PC-9 (cell line): ENCODE measurements at places on chromosomes 11 and 22. TPM values are rescaled to one million over a fixed set of nuclear protein-coding genes. Genes with fewer than 3 reads are reported as not detected.

Gene ARHGAP42
- 12.8 and 16.1 TPM in 2 replicates for total RNA-seq

Gene JAM3
- total RNA-seq = not detected in 2 replicates

Gene ARHGAP20
- not detected in 2 replicates for total RNA-seq

DNA sequence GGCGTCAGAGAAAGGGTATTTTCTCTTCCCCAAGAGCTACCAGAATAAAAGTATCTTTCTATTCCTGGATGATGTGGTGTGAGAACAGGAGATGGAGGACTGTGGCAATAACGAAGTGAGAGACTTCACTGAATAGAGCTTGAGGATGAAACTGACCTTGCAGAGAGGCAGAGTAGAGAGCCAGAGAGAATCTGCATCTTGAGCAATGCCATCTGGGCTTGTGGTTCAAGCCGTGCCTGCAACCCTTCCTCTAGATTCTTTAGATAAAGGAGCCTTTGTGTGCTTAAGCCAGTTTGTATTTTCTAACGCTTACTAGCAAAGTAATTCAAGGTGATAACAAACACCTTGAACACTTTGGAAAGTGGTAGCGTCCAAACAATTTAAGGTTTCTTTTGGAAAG, 2.2 kb downstream of the ME3 start:
- peak; percentile 24 for DNase-seq

DNA sequence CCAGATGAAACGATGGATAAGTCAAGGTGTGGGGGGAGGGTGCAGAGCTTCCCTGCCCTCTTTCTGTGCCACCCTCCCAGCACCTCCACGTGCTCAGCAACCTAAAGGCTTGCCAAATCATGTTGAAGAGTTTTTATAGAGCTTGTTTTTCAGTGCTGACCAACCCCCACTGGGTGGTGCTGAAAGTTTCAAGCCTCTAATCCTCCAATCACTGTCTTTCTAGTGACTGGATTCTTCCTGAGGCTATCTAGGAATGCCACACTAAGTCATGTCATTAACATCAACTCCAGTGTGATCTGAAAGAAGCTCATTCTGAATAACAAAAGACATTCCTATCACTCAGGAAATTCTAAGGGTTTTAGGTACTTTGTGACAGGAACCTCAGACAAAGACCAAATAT, 382.6 kb downstream of the DYNC2H1 start:
- DNase-seq = no peak

DNA sequence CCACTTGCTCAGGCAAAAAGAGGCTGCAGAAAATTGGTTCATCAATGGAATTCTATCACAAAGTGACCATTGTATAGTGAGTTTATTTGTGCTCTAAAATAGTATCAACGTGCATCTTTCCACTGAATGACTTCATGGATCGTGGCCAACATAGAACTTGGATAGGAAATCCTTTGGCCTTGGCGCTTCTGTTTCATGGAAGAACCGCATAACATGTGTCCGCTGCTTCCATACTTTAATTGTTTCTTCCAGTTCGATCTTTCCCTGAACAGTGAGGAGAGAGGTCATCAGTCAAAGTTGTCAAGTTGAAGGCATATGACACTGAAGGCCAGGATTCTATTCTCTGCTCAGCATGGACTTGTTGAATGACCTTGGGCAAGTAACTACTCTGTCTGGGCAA, 4.5 kb downstream of the NDUFA6 start:
- DNase-seq = no peak

DNA sequence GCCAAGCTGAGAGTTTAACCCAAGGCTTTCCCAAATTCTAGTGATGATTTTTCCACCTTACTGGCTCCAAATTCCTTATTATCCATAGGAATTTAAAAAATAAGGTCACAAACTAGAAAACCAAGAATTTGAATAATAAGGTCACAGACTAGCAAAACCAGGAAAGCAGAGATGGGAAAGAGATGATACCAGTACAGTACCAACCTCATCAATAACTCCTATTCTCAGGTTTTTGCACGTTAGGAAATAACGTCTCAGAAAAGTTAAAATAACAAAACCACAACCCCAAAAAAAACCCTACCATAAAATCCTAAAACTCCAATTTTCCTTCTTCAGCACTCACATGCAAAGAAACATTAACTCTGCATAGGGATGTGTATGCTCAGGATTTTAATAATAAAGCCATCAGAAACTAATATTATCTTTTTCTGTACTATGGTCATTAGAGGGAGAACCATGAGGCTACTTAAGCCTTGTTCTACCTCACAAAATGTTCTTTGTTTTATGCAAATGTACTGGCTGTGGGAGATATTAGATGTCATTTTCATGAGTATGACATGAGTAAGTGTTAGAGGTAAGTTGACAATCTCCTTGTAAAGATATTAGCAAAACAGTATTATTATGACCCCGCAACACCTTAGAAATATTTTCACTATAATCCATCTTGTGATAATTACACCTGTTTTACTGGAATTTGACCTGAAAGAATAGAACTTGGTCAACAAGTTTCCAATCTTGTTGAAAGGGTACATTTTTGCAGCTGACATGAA, 16.1 kb upstream of the EED start:
- peak; percentile 75 for DNase-seq

GRCh38 chr11:103682318-103683184, 353.9 kb upstream of the DDI1 start:
- DNase-seq = peak; percentile 51

GRCh38 chr11:74581954-74582547, 10.3 kb upstream of the POLD3 start:
- no peak for DNase-seq

DNA sequence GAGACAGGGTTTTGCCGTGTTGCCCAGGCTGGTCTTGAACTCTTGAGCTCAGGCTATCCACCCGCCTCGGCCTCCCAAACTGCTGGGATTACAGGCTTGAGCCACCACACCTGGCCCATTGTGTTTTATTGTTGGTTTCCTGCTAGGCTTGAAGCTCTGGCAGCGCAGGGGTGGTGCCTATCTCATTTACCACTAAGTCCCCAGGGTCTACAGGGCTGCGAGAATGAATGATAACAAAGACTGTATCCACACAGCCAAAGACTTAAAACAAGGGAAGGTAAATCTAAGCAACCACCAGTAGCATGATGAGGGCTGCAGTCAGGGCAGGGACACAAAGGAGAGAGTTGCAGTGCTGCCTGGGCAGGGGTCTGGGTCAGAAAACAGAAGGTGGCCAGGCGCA, 37.3 kb upstream of the XBP1 start:
- DNase-seq = no peak

DNA sequence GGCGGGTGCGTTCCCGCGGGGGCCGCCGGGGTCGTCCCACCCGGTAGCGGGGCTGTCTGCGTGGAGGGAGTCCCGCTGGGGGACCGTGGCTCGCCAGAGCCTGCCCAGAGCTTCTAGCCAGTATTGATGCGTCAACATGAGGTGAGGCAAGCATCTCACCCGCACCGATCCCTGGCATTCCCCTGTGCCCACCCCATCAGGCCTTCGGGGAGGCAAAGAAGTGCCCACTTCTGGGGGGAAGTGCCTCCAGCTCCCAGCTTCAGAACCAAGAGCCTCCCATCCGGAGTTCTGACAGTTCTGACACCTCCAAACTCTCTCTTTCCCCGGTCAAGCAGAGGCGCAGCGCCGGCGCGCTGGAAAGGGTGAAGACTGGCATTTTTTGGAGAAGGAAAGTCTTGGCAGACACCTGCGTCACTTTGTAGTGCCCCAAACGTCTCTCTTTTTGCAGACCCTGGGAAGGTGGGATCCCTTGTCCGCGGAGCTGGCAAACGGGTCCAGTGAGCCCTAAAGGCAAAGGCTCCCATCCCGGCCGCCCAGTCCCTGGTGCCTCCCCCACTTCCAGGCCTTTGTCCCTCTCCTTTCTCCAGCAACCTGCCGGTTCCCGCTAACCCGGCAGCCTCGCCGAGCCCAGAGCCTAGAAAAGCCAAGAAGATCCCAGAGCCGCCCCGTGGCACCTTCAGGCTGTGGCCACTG, 3.2 kb upstream of the PAX6 start:
- no peak for DNase-seq

GRCh38 chr11:94794287-94795168, 26.4 kb downstream of the AMOTL1 start:
- peak; percentile 70 for DNase-seq

- no peak for DNase-seq
Observed at GRCh38 chr22:48403521-48404403, 1423.9 kb downstream of the BRD1 start.
